ENCODE measurements at places on chromosomes 11 and 22.

GRCh38 chr22:26463101-26463661 lies 20.4 kb downstream of the HPS4 start:
- no peak for DNase-seq

GRCh38 chr11:19307498-19307897 lies 66.8 kb upstream of the E2F8 start:
- DNase-seq, result no peak

GRCh38 chr22:46295277-46295971 lies 1.2 kb upstream of the GTSE1 start:
- DNase-seq, result no peak

- no peak for DNase-seq
Observed at GRCh38 chr11:72696866-72697700, 22.9 kb upstream of the PDE2A start.

DNA sequence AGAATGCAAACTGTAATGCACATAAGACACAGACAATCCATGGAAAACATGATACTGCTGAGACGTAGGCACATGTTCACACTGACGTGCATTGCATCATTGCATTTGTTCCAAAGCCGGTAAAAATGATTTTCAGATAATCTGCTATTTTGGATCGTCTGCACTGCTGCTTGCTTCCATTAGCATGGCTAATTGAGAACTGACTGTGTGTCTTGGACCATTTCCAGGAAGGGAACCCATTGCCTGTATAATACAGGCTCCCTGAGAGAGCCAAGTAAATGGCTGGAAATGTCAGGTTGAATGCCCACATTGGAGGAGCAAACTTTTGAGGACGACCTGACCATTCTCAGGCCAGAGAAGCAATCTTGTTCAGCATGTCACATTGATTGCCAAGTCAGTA lies 304.8 kb downstream of the ST3GAL4 start:
- no peak for DNase-seq

- no peak for DNase-seq
Observed at GRCh38 chr22:44261861-44262595, 50.7 kb downstream of the SHISAL1 start.

- DNase-seq, result no peak
Observed at GRCh38 chr11:126391970-126392632, 36.6 kb downstream of the ST3GAL4 start.

DNA sequence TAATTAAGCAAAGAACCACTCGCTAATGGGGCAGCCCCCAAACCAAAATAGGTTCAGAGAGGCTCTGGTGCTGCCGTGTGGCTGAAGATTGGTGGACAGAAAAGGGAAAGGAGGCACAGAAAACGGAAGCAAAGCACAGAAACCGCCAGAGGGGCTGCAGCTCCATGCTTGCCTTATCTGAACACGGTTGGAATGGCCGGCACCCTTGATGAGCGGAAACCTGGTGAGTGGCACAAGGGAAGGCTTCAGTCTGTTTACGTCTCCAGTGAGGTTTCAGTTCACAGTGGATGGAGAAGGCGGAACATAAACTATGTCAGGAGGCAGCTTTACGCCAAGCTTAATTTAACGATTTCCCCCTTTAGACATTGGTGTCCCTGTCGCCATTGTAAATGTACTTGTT lies 5.2 kb upstream of the PRR33 start:
- DNase-seq, result no peak

All from esophagus squamous epithelium (tissue), 5 donors.